ENCODE measurements at places on chromosomes 7 and 10.

DNA sequence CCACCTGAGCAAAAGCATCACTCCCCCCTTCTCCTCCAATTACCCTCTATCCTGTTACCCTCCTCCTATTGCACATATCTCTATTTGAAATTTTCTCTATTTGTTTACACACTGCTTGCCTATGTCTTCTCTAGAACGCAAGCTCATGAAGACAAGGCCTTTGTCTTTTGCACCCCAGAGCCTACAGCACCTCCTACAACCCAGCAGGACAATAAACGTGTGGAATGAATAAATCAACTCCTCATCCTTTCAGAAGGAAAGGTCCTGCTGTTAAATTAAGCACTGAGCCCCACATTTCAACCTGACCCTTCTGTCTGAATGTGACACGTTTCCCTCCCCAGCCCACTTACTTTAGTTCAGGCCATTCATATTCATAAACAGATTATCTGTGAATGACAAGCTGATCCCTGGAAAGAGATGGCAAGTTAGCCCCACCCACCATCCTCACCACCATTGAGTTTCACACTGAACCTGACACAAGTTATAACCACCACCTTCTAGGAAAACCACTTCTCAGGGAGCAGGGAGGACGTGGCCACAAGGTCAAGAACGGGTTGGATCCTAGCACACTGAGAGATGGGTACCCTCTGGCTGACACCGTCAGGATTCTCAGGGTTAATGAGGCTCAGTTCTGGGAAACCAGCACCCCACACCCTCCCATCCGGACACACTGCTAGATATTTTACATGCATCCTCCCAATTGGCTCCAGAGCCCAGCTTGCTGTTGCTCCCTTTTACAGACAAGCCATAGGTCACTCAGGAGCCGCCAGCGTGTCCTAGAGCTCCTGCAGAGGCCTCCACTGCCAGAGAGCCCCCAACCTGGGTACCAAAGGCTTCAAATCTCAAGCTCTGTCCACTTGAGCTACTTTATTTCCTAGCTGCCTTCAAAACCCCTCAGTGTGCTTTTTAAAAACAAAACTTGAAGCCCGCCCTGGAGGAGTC, 934 bp downstream of the PRTFDC1 start:
- DNase-seq, result peak; percentile 48

DNA sequence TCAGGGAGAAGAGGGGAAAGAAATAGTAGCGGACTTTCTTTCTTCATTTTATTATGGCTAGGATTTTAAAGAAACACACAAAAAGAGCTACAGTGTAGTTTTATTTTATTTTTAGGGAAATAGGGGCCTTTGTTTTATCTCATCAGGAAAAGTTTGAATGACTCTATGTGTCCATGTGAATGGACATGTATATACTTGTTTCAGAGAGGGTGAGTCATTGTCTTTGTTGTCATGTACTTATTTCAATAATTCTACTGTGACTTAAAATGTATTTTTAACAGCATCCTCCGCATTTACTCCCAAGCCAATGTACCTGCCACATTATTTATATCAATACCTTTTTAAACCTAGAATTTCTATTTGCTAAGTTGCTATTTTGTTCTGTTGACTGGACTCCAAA, 569.5 kb downstream of the SORCS3 start:
- DNase-seq, result no peak

DNA sequence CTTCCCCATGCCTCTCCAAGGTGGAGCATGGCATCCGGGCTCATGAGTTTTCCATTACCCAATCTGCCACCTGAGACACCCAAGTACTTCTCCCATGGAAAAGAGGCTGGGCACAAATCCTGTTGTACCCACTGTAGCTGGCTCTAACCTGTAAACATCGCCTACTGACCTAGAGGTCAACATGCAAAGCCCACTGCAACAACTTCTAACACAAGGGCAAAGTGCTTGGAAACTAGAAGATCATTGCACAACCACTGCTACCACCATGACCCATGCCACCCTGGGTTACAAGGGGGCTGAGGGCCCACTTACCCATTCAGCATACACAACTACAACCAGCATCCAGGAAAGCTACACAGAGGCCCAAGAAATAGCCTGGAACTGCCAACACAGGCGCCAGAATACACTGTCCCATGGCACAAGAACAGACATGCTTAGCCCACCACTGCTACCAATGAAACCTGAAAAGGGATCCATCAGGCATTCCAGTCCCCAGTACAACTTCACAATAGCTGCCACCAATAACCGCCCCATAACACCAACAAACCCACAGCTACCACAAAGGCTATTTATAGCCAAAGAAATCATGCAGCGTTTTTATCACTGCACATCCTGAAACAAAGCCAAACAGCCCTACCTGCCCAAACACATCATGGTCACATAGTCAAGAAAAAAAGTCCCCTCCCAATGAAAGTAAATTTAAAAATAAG, 63.4 kb downstream of the RNF32 start:
- DNase-seq, result no peak

DNA sequence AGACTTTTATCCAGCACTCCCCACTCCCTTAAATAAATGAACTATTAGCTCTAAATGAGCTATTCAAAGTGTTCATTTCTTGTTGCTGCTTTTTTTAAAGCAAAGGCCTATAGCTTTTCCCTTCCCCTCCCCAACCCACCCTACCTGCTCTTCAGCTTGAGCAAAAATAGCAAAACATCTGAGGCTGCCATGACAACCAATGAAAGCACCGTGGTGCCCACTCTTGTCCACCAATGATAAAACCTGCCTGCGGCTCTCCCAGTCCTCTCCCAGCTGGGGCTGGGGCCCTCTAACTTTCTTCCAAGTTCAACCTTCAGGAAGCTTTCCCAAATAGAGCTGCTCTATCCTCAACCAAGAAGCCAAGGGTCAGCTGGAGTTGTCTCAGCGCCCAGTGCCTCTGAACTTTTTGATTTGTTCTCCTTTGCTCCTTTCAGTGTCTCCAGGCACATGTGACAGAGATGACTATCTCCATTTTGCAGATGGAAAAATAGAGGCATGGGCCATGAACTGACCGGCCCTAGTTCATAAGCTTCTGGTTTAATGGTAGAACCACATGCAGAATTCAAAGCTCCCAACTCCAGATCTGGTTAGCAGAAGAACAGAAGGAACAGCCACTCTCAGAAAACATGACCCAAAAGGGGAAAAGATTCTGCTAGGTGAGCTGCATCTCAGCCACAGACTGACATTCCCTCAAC, 47.7 kb downstream of the PIK3AP1 start:
- no peak for DNase-seq
